ENCODE measurements at places on chromosomes 7 and 10.
A peak's percentile ranks its signal among the peaks of the same experiment; 100 is the strongest.

DNA sequence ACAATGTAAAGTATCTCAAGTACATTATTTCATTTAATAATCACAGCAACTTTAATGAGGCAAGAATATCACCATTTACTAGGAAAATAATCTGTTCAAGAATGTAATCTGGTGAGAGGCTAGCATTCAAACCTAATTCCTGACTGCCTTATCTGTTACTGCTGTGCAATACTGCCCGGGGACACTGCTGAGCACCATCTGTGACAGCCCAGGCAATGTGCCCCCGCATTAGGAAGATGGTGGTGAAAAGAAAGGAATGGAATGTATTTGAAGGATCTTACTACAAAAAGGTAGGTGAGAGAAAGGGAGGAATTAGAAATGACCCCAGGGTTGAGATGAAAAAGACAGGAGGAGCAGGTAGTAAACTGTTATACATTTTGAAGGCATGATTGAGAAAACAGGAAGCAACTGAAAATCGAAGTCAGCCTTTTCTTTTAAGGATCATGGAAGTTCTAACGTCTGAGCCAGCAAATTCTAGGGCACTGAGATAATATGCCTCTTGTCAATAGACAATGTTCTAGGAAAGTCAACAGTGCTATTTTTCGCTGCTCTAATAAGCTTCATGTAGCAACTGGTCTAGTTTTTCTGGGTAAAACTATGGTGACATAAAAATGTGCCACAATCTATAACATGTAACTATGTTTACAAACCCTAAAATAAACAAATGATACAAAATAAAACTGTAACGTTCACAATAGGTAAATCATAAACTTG lies 90.4 kb downstream of the ETV1 start:
- DNase-seq: no peak

GRCh38 chr10:108037061-108037460 lies 872.6 kb upstream of the SORCS1 start:
- DNase-seq: no peak

GRCh38 chr10:75358132-75358531 lies 43.4 kb downstream of the ZNF503 start:
- DNase-seq: no peak

GRCh38 chr7:84219310-84219709 lies 24.7 kb upstream of the SEMA3A start:
- DNase-seq: no peak

DNA sequence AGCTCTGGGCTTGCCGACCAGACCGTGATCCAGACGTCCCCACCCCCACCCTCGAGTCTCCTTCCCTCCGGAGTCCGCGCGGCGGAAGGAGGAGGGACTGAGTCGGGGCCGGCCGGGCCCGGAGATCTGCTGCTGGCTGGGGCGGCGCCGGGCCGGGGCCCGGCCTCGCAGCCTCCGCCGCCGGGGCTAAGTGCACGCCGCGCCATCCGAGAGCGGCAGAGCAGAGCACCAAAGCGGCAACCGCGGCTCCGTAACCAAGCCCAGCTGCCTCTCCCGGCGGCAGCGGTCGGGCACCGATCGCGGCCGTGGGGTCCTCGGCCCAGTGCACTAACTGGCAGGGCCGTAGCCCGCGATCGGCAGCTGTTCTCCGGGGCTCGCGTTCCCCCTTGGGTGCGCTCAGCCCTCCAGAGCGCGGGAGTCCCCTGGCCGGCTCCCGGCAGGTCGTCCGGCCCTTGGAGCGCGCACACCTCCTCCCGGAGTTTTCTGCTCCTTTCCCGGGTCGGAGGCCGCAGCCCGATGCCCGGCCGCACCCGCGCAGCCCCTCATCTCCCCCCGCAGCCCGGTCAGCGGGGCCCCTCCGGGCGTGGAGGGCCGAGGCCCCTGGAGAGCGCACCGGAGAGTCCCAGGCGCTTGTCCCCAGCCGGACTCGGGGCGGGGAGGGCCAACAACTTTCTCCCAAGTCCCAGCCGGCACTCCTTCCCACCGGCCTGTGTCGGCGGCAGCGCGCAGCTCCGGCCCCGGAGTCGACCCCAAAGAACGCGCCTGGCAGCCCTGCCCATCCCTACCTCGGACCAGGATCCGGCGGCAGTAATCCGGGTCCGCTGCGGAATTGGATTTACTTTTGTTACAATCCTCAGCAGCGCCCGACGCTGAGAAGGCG lies 799 bp downstream of the VAX1 start:
- DNase-seq: no peak

GRCh38 chr7:85239109-85239508 lies 52.3 kb upstream of the SEMA3D start:
- no peak for DNase-seq

GRCh38 chr7:48112401-48113165 lies 23.5 kb downstream of the UPP1 start:
- DNase-seq: no peak

- no peak for DNase-seq
These were observed 658.2 kb downstream of the PARD3 start for GRCh38 chr10:34156781-34157425.

- no peak for DNase-seq
These were observed 179.9 kb upstream of the TMEM72 start for GRCh38 chr10:44731283-44731682.

DNA sequence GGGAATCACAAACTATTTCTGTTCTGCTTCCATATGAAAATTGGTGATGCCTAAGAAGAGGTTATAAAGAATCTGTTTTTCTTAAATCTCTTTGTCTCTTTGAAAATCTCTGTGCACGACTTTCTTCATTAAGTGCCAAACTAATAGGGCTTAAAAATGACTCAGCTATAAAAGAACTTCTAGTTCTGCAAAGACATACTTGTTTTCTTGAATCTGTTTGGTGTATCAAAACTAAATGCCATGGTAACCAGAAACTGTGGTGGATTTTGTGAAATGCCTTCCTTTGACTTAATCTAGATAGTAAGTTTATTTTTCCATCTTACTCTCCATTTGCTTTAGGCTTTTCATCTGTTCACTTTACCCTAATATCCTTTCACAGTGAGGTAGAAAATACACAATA lies 417.8 kb downstream of the PARD3 start:
- no peak for DNase-seq

GRCh38 chr10:89207801-89208551 lies 859 bp upstream of the CH25H start:
- DNase-seq: peak; percentile 9

DNA sequence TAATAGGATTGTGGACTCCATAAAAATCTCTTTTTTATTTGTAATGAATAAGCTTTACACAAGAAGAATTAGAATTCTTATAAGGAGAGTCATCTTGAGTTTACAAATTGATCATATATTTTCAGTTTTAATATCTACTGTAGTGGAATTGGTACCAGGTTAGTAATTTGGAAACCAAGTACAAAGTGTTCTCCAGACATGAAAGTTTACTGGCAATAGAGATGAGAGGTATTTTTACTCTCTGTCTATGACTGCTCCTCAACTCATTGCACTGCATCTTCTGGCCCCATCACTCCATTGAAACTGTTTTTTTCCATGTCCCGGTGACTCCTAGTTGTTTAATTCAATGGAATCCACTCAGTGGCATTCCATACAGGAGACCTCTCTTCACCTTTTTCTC lies 164.5 kb upstream of the SMIM30 start:
- DNase-seq: no peak

DNA sequence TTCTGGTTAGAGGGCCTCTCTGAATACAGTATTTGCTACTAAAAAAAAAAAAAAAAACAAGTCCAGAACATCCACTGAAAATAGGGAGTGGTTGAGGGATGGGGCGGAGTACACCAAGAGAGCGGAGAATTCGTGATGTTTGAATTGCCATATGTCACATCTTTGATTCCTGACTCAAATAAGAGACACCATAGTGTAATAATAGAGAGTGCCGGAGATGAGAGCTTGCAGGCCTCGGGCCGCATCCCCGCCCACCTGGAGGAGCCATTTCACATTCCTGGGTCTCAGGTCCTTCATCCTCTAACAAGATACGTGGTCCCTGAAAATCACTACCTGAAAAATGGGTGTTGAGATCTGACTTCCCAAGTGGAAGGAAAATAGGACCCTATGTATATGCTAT lies 46.8 kb downstream of the KIAA1549 start:
- DNase-seq: no peak

GRCh38 chr10:126638542-126638941 lies 32.0 kb downstream of the C10orf90 start:
- DNase-seq: no peak

DNA sequence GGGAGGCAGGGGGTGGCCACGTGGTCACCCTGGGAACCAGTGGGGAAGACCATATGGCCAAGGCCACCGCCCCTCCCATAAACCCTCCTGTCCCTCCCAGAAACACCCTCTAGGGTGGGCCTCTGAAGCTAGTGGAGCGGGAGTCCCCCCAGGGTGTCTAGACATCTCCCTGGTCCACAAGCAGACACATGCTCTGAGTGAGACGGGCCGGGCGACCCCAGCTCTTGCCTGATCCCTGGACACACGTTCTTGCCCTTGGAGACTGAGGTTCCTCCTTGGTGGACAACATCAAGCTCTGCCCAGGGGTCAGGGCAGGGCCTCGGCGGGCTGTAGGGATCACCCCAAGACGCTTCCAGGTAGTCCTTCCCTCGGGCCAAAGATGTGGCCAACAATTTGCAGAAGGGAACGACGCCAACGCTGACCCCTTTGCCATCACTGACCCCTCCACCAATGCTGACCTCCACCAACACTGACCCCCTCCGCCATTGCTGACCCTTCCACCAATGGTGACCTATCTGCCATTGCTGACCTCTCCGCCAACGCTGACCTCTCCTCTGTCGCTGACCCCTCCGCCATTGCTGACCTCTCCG lies 57.1 kb downstream of the FOXL3 start:
- no peak for DNase-seq

GRCh38 chr7:16492513-16493062 lies 27.1 kb upstream of the SOSTDC1 start:
- no peak for DNase-seq

DNA sequence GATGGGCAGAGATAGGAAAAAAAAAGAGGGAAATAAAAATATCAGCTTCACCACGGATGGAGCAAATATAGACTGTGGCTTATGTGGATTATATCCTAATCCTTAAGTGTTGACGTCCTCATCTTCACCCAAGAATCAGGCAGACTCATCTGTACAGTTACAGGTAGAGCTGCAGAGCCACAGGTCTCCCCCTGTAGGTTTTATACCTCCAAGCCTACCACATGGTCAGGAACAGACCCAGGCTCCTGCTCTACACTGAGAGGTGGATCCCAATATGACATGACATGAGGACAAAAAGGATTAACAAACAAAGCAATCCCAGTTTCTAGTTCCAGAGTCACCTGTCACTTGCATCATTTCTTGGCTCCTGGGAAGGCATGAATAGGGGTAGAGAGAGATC lies 400.8 kb downstream of the SEMA3D start:
- DNase-seq: no peak

DNA sequence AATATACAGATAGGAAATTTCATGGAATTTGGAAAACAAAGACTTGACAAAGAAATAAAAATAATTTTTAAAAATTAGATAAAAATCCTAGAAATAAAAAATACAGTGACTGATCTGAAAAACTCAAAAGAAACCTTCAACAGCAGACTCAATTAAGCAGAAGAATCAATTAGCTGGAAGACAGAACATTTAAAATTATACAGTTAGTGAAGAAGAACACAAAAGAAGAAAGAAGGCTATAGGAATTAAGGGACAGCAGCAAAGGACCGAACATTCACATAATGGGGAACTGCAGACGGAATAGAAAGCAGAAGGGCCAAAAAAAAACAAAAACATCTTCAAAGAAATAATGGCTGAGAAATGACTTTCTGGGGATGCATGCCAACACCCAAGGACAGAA lies 314.5 kb downstream of the CRPPA start:
- DNase-seq: no peak

GRCh38 chr7:43784030-43784584 lies 25.6 kb downstream of the BLVRA start:
- no peak for DNase-seq

DNA sequence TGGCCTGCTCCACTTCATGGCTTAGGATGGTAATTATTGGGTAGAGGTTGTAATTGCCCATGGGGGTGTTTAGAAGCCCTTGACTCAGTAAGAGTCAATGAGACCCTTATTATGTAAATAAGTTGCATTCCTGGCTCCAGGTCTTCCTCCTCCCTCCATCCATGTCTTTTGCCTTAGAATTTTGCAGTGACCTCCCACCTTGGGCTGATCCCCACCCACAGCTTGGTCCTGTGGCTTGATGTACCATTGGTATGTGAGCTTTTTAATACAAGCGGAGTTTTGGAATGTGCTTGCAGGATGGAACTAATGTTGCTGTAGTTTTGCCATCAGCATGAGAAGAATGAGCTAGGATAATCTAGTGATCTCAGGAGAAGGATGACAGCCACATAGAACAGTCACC lies 73.2 kb upstream of the DGKI start:
- no peak for DNase-seq

DNA sequence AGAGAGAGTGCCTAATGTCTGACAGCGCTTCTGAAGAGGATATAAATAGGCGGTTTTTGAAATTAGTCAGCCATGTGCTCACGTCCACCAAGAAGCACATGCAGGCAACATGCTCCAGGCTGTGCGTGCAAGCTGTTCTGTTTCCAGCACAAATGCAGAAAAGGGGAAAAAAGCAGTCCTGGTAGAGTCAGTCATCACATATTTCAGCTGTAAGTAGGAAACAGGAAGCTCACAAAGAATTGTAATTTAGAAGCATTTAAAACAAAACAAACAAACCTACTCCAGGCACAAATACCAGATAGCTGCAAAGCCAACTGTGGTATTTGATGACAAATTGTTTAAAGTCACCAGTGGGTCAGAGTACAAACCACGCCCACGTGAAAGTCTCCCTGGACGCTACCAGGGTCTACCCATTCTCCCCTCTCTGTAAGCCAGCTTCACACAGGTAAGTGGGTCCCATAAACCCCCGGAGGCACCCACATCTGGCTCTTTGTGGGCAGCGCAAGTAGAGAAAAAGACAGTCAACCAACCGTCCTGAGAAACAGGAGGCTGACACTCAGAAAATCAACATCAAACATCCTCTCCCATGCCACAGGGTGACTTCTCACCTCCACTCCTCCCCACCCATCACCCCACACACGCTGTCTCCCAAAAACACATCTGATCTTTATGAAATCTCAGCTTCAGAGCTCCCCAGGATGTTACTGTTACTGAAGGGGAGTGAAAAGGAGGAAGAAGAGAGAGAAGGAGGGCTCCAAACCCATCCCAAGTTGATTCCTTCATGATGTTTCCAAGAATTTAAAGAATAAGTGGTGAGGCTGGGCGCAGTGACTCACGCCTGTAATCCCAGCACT lies 186.4 kb downstream of the FAM107B start:
- DNase-seq: peak; percentile 58

- peak; percentile 14 for DNase-seq
These were observed 1.2 kb upstream of the TMEM178B start for GRCh38 chr7:141072548-141073172.

GRCh38 chr7:112550468-112551060 lies 69.8 kb downstream of the LSMEM1 start:
- peak; percentile 63 for DNase-seq

DNA sequence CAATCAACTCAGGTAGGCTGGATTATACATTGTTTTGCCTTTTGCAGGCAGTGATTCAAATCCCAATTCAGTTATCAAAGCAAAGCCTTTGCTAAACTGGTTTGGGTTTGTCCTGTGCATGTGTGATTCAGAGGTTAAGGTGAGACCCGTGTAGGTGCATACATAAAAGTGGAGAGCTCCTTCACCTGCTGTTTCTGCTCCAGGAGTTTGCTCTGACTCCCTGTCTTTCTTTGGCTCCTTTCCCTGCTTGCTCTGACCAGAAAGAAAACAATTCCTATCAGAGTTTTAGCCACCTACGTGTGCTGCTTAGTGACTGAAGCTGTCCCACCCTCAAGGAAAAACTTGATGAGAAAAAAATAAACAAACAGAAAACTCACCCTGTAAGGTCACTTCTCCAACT lies 101.1 kb downstream of the TPST1 start:
- no peak for DNase-seq
